Stimulated activated CD8-positive, alpha-beta memory T cell treated with anti-CD3 and anti-CD28 coated beads, Interleukin-4, amount 100 ng/mL, for 4 hours (primary cell): ENCODE measurements at places on chromosomes 6 and 20.
A peak's percentile ranks its signal among the peaks of the same experiment; 100 is the strongest.

GRCh38 chr6:89840538-89840937 lies 10.9 kb downstream of the CASP8AP2 start:
- no peak for DNase-seq

GRCh38 chr20:44324343-44324742 lies 12.5 kb upstream of the R3HDML start:
- DNase-seq = no peak

GRCh38 chr6:98124171-98124570 lies 710.2 kb upstream of the POU3F2 start:
- no peak for DNase-seq

DNA sequence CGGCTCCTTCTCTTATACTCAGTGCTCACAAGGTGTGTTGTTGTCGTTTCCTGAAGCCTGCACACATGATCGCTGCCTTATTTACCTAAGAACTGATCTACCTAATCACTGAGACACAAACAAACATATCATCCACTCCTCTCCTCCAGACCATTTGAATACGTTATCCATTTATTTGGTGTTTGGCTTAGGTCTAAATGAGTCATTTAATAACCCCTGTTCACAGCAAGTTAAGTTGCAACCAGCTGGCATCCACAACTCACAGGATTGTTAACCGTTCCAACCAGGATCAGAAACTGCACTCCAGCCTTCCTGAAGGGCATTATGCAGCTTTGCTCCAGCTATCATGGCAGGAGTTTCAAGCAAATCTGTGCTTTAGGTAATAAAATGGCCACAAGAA lies 511.1 kb upstream of the MAP3K7 start:
- no peak for DNase-seq

DNA sequence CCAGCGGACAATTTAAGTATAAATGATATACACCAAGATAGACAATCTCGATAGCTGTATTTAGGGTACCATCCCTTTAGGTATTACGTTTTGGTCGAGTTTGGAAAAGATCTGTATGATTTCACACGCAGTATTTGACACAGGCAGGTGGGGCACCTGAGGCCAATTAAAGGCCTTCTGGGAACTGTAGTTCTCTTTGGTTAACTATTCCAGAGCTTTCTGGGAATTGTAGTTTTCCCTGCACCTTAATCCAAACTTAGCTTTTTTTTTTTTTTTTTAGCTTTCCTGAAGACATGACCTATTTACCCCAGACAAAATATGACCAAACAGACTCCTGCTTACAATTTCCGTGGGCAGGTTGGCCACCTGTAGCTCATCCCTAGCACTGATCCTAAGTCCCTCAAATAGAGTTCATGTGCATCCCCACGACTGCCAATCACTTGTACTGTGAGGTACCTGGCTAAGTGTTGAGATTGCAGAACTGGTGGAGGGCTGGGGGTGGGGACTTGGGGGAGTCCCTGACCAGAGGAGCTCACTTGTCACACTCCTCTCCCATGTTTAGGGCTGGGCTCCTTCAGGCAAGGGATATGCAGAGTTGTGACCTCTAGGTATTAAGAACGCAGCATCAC lies 999 bp upstream of the EHMT2 start:
- no peak for DNase-seq

- no peak for DNase-seq
Observed at GRCh38 chr6:170236131-170236836, 54.6 kb downstream of the DLL1 start.

DNA sequence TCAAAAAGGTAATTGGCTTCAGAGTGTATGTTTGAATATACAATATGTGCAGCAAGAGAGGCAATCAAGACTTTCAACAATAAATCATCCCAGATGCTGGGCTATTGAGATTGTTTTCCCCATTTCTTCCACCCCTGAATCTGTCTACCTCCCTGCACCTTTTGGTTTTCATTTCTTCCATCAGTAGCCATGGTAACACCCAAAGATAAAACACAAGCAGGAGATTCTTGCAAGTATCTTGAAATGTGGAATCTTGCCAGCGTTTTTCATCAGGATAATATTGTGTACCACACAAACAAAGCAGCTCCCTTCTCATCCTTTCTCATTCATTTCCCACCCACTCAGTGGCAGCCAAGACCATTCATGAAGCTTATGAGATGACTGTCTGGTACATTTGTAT lies 73.0 kb upstream of the NRSN1 start:
- DNase-seq = no peak

GRCh38 chr6:169112483-169113320 lies 140.9 kb downstream of the THBS2 start:
- DNase-seq = no peak

DNA sequence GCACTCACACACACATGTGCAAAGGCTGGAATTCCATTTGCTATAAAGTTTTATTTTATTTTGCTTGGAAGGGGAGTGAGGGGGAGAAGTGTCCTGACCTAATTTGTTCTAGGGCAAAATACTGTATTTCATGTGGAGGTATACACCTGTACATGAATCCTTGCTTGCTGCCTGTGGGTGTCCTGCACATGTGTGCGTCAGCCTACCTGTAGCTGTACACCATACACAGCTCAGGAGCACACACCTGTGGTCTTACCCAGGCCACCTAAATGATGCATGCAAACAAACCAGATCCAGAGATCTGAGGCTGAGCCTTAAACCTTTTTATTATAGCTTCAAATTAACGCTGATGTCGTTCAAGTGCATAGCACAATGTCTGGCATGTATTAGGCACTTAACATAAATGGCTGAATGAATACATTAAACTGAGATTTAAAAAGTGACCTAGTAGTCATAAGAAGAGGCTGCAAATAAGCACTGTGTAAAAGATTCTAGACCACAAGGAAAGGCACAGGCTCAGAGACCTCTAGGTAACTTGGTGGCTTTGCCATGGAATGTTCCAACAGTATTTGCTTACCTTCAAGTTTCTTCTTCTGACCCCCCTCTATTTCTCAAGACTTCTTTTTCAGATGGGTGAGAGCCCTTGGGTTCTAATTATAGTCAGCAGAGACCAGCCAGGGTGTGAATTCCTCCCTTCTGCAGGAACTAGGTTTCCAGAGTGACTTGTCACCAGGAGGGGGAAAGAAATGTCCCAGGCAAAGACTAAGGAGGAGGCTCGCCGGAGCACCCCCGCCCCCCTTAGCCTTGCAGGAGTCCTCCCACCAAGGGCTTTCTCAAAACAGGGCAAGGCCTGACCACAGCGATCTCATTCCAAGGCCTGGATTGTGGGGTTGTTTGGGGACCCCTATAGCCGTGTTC lies 13.4 kb downstream of the FOXC1 start:
- DNase-seq = no peak

DNA sequence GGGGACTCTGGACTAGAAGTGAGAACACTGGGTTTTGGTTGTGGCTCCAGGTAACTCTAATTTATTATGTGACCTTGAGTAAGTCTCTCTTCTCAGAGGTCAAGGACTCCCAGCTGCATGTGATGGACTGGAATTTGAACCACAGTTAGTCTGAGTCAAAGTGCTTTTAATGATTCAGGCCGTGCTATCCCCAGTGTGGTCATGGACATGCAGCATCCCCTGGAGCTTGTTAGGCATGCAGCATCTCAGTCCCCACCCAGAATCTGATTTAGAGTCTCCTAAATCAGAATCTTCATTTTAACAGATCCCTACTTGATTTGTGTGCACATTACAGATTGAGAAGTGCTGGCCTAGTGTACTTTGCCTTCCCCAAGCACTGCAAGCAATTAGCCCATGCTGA lies 74.2 kb downstream of the TOX2 start:
- no peak for DNase-seq

- no peak for DNase-seq
Observed at GRCh38 chr20:10671221-10671918, 2.4 kb downstream of the JAG1 start.

- no peak for DNase-seq
Observed at GRCh38 chr6:45386501-45386900, 8.8 kb upstream of the SUPT3H start.

GRCh38 chr6:32659856-32660595 lies 6.4 kb downstream of the HLA-DQB1 start:
- DNase-seq = no peak

GRCh38 chr6:136751522-136751956 lies 40.7 kb downstream of the MAP3K5 start:
- no peak for DNase-seq

GRCh38 chr6:35330541-35331119 lies 11.7 kb upstream of the PPARD start:
- DNase-seq = no peak

DNA sequence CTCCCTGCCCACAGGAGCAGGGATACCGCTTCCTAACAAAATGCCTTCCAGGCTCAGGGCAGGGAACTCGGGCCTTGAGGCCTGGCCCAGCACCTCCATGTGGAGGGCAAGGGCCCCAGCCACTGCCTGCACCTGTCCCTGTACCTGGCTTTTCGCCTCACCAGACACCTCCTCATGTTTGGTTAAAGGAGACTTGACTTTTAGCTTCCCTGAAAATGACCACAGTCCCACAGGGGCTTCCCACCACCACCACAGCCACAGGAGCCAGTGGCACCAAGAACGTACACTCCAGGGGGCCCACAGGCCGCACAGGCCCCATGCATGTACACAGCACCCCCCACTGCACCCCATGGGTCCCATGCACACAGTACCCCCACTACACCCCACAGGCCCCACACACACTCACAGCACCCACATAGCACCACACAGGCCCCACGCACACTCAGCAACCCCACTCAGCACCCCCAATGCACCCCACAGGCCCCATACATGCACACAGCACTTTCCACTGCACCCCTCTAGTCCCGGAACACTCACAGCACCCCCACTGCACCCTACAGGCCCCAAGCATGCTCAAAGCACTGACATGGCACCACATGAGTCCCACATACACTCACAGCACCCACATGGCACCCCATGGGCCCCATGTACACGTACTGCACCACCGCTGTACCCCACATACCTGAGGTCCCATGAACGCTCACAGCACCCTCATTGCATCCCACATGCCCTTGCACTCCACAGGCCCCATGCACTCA lies 86.5 kb downstream of the GINS1 start:
- DNase-seq = no peak

DNA sequence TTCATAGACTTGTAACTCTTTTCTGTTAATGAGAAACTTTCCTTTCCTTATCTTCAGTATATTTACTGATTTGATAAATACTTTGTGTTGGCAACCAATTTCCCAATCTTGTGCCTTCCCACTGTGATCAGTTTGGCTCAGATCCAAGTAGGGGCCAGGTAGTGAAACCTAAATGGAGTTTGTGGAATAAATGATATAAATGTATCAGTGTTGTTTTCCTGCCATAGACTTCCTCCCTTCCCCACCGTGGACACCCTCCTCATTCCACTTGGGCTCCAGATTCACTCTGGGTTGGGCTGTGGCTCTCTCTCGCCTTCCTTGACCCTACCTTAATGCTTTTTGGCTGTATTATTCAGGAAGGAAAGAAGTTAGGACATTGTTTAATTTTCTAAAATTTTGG lies 1.3 kb downstream of the ZKSCAN3 start:
- no peak for DNase-seq

GRCh38 chr20:51372176-51372803 lies 170.2 kb downstream of the NFATC2 start:
- peak; percentile 22 for DNase-seq

DNA sequence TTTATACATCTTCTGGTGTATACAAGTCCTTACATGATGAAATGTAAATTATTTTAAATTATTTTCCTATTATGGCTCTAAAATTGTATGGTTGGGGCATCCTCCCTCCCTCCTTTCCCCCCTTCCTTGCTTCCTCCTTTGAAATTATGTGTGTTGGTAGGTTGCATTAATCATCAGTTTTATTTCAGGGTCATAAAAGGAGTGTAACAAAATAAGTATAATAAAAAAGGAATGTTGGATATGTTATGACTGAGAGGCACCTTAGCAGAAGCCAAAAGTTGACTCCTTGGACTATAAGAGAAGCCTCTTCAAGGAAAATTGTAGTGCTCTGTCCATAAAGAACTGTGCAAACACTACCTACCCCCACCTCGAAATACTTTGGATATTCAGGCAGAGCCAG lies 46.6 kb upstream of the PTPRK start:
- no peak for DNase-seq

- DNase-seq = no peak
Observed at GRCh38 chr6:110037726-110038295, 59.7 kb downstream of the GPR6 start.

GRCh38 chr20:63119121-63119962 lies 96.6 kb downstream of the YTHDF1 start:
- no peak for DNase-seq

DNA sequence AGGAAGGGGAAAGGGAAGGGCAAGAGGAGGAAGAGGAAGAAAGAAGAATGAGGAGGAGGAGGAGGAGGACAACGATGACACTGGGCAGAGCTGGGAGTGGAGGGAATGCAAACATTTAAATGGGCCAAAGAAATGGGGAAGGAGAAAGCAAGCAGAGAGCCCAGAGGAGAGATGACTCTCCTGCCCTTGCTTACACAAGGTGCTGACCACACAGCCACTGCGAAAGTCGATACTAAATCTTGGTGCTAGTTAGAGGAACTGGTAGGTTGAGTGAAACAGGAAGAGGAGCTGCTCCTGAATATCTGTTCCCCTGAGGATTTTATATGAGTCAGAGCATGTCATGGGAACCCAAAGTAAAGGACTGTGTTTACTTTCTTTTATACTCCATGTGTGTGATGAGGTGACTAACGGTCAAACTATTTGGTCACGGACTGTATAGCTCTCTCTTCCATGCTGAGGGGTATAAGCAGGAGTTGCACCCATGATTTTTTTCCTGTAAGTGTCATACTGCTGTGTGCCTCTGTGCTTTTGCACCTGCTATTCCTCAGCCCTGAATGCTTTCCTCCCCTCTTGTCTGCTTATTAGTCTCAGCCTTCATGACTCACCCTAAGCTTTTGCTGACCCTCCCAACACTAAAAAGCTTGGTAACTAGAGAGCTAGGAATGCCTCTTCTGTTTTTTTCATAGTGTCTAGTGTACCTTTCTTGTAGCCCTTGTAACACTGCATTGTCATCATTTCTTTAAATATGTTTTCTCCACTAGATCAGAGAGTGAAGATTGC lies 9.5 kb upstream of the PAQR8 start:
- no peak for DNase-seq

DNA sequence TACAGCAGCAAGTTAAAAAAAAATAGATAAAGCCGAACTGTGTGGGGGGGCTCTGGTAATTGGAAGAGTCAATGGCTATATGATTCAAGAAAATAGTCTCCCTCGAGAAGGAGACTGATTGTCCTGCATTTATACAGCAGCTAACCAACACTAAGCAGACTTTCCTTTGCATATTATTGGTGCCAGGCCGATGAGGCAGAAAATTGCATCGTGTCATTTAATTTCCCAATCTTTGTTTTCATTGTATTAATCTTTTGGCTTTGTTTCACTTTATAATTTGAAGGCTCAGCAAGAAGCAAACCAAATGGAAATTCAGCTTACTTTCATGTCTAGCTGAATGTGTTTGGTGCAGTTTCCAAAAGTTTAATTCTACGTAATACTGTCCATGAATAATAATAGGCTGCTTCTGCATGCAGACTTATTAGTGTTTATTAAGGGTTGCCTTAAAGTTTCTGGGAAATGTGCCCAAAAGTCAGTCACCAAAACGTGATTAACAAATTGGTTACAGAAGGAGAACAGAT lies 258.5 kb downstream of the HACE1 start:
- DNase-seq = no peak
